ENCODE measurements at places on chromosomes 16 and 17.

- DNase-seq = no peak
Observed at GRCh38 chr16:66678337-66678736, 18.2 kb downstream of the CMTM4 start.

DNA sequence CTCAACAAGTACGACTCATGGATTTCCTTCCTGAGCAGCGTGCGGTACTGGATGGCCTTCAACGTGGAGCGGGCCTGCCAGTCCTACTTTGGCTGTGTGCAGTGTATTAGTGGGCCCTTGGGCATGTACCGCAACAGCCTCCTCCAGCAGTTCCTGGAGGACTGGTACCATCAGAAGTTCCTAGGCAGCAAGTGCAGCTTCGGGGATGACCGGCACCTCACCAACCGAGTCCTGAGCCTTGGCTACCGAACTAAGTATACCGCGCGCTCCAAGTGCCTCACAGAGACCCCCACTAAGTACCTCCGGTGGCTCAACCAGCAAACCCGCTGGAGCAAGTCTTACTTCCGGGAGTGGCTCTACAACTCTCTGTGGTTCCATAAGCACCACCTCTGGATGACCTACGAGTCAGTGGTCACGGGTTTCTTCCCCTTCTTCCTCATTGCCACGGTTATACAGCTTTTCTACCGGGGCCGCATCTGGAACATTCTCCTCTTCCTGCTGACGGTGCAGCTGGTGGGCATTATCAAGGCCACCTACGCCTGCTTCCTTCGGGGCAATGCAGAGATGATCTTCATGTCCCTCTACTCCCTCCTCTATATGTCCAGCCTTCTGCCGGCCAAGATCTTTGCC lies 9.0 kb downstream of the HAS3 start:
- DNase-seq = no peak

- no peak for DNase-seq
Observed at GRCh38 chr16:22664561-22664997, 149.4 kb upstream of the HS3ST2 start.

DNA sequence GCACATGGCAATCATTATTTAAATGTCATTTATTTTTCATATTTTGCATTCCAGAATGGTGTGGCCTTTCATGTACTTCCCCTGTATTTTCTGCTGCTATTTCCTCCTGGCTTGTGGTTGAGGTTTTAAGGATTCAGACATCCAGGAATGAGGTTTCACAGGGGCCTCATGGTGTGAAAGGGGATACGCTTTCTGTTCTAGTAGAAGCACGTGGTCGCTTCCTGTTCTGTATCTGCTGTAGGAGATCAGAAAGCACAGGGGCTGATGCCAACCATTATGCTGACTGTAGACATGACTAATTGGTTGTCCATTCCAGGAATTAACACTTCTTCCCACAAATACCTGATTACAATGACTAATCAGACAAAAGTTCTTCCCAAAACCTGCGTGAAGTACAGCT lies 405.9 kb downstream of the SHISA9 start:
- no peak for DNase-seq

- DNase-seq = peak; percentile 43
Observed at GRCh38 chr16:69123910-69124309, 8.5 kb downstream of the CHTF8 start.

DNA sequence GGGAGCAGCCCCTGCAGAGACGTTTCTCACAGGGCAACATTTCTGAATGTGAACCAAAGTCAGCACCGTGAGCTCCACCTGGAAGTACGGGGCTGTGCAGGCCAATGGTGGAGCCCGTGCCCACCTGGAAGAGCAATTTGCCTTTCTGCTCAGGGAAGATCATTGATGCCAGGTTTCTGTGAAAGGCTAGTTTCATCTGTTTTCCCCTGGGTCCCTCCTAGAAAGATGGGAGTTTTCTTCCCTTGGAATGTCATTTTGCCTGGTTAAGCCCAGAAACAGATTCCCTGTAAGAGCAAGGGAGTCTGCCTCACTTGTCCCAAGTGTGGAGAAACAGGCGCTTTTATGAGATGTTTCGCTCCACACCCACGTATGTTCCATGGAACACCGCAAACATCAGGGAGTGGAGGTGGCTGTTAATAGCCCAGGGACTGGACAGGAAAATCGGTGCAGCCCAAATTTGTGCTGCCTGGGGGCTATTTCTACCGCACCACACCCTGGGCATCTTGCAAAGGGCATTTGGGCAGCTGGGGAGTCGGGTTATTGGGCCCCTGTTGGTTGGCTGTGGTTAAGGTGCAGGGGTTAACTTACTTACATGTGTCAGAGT lies 2.6 kb downstream of the SLC6A4 start:
- DNase-seq = no peak

DNA sequence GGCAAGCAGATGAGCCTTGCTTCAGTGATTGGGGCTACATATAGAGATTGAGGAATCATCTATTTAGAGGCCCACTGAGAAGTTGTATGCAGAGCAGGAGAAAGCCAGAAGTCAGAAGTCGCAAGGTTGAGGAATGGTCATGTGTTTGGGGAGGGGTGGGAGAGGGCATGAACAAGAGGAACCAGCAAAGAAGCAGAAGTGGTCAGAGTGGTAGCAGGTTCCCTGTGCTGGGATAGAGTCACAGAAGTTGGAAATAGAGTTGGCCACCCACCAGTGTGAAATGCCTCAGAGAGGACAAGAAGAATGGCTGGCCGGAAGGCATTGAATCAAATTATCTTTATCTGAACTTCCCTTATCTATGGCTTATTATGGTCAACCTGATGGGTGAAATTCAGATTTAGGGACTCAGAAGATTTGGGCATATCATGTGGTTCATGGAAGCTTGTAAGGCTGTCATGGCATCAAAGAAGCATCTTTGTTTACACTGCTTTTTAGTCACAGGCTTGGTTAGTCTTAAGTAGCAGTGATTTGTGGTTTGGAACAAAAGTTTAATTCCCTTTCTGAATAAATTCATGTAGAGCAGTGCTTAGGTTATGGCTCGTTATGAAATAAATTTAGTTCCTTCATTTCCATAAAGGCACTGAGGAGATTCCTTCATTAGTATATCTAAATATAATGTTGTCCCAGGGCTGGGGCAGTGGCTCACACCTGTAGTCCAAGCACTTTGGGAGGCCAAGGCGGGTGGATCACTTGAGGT lies 19.7 kb downstream of the MAP3K3 start:
- no peak for DNase-seq

DNA sequence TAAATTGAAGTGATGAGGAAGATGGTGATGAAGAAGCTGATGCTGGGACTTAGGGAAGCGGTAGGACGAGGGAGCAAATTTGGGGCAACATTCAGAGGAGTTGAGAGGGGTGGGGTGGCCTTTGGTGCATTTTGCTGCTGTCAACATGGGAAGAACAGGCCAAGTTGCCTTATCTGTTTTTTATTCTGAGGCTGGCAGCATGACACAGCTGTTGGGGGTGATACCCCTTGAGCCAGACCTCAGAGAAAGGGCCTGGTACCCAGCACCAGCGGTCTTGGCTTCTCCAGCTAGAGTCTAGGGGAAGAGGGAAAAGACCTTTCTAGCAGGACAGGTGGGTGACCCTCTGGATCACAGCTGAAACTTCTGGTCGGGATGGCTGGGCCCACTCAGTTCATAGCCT lies 4.6 kb downstream of the IGFBP4 start:
- DNase-seq = no peak

- no peak for DNase-seq
Observed at GRCh38 chr17:45581860-45582259, 91.3 kb upstream of the PLEKHM1 start.

DNA sequence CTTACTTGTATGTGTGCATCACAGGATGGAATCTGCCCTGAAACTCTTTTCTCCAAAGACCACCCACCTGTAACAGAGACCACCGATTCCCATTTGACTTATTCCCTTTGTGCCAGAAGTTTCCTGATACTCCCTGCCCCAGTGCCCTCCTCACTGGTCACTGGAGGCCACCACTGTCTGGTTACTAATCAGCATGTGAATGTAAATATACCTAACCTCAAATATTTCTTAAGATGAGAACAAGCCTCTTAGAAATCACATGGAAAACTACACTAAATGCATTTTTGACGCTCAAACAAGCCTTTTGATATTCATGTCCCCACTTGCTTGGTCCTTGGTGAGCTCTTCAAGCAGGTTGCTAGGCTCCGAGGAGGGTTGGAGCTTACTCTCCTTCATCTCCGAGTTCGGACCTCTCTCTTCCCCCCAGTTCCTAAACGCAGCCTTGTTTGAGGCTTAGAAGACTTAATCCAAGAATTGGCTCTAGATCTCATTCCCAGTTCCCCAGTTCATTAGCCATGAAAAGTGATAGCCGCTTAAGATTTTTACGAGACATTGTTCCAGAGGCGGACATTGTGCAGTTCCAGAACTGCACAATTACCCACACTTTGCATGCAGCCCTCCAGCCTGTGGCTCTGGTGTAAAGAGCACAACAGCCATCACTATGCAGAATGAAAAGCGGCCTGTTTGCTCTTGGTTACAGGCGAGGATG lies 579.2 kb upstream of the PSMD7 start:
- DNase-seq = no peak

DNA sequence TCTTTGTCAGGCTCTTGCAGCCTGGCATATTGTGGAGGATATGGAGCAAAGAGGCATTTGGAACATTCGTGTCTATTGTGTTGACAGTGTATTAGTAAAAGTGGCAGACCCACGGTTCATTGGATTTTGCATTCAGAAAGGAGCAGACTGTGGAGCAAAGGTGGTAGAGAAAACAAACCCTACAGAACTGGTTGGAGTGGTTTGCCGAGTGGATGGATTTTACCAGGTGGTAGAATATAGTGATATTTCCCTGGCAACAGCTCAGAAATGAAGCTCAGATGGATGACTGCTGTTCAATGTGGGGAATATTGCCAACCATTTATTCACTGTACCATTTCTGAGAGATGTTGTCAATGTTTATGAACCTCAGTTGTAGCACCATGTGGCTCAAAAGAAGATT lies 44.5 kb downstream of the EFCAB13 start:
- no peak for DNase-seq

DNA sequence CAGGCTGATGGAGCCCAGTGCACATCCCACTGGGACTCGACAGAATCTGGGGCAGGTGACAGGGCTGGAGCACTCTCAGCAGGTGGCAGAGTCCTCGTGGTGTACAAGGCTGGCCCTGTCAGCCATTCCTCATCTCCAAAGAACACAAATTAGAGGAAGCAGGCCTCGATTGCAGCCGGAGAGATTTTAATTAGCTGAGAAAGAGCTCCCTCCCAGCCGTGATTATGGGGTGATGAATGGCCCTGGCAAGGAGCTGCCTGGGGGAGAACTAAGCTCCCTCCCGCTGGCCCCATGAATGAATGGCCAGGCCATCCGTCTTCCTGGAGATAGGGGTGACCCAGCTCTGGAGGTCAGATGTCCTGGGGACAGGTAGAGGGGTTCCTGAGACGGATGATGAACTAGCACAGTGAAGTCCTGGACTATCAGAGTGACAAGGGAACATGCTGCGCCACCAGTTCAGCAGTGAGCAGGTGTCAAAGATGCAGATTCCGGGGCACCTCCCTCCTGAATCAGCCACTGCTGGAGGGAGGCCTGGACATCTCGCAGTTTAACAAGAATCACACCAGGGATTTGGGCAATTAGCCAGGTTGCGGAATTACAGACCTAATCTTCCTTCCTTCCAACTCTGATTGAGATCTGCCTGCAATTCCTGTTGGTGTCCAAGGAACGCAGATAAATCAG lies 35.5 kb downstream of the PIMREG start:
- DNase-seq = no peak

DNA sequence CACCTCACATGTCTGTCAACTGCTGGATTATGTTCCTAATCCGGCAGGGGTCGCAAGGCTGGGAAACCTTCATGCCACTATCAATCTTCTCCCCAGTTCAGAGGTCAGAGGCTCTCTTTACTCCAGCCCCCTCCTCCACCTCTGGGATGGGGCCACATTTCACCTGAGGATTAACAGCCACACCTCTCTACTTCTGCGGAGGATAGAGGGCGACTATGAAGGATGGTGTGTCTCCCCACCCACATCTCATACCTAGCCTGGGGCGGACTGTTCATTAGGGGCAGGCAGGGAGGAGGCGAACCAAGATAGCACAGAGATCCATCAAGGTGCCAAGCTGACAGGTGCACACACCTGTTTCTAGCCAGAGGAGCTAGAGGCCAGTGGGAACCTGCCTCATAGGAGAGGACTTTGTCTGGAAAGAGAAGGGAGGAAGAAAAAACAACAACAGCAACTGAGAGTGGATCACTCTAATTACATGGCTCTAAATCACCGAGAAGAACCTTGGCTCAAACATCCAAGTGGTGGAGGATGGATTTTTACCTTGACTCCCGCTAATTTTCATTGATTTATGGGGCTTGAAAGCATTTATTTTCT lies 41.9 kb upstream of the SKAP1 start:
- no peak for DNase-seq

- no peak for DNase-seq
Observed at GRCh38 chr17:60139438-60140285, 10.1 kb upstream of the CA4 start.

GRCh38 chr16:19066988-19067348 lies 446 bp upstream of the COQ7 start:
- no peak for DNase-seq

- no peak for DNase-seq
Observed at GRCh38 chr17:18961634-18962493, 9.9 kb downstream of the SLC5A10 start.

DNA sequence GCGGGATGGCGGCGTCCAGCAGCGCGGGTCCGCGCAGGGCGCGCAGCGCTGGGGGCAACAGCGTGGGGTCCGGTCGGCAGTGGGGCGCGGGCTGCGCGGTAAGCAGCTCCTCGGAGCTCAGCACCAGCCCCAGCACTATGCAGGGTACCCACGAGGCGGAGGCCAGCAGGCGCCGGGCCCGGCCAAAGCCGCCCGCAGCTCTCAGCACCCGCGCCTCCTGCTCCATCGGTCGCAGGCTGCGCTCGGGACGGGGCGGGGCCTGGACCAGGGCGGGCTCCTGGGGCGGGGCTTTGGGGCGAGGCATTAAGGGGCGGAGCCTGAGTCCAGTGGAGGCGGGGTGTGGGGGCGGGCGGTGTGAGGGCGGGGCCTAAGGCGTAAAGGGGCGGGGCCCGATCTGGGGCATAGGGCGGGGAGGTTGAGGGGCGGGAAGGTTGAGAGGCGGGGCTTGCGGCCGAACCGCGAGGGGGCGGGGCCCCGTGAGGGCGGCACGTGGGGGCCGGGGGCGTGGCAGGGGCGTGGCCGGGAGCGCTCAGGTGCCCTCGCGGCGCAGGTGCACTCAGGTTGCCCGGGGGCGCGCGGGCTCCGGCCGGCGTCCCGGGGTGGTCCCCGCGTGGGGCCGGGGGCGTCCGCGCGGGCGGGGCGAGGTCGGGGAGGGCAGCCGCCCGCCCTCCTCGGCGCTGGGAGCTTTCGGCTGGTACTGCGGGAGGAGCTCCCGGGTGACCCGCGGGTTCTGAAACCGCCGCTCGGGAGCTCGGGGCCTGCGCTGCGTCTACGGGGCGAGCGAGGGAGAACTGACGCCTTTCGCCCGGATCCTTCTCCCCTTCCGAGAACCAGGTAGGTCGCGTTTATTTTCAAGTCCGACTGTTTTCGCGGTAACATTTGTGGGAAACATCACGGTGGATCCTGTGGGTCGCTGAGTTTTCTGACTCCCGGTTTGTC lies 1.4 kb upstream of the SLC22A31 start:
- peak; percentile 85 for DNase-seq

DNA sequence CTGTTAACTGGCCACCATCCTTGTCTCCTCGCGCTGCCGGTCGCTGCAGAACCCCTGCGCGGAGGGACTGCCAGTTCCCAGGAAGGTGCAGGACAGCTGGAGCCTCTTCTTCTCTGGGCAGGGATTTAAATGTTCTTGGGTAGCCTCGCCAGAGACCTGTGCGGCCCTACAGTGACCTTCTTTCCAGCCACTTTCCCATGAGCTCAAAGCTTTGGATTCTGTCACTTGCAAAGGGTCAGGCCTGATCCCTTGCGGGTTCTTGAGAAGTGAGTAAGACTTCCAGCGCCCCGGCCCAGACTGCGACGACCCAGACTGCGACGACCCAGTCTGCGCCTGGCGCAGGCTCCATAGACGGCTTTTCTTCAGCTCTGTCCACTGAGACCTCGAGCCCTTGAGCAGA lies 1.4 kb upstream of the SLFN5 start:
- DNase-seq = no peak

Data from GM12891 (cell line).